ENCODE measurements at places on chromosomes 16 and 17. TPM values are rescaled to one million over a fixed set of nuclear protein-coding genes. Genes with fewer than 3 reads are reported as not detected.

DNA sequence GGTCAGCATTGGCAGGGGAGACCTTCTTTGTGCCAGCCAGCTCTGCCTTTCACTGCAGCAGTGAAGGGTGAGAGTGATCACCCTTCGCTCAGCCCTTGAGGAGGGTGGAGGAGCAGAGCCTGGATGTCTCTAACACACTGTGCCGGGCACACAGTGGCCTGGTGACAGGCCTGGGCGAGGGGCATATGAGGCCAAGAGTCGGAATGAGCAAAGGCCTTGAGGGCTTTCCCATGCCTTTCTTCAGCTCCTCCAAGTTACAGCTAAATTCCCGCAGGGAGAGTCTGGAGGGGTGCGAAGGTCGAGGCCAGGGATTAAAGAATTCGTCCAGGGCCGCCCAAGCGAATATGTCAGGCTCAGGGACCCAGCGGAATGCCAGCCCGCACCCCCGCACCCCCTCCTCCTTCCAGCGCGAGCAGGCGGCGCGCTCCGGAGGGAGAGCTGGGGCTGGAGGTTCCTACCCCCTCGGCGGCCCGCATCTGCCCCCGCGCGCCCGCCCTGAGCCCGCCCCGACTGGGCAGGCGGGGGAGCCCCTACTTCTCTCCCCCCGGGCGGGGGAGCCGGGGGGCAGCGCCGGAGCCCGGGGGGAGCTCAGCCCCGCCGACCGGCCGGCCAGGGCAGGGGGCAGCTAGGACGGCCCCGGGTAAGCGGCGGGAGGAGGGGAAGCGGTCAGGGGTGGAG is at the start of gene RASL10B:
TSS of gene RASL10B (plus strand) at position 401 of the 678 bp plus-strand sequence. CDS start 3,546 bp downstream, outside the sequence.
- H3K4me3 ChIP-seq: peak within 1 kb of the TSS; percentile 55
- H3K27me3 ChIP-seq: no peaks in the 10 kb centered on the region

- no peak overlapping the region for H3K4me3 ChIP-seq
- DNase-seq: no peak
- H3K27ac ChIP-seq: no peak overlapping the region
- peaks cover under 1% of the 10 kb centered on the region for H3K4me1 ChIP-seq
- H3K27me3 ChIP-seq: no peaks in the 10 kb centered on the region
Measured at GRCh38 chr17:73317513-73318426, 6.0 kb upstream of the CDC42EP4 start.

GRCh38 chr17:30170415-30170987 is 53.9 kb downstream of the NSRP1 start:
- H3K4me1 ChIP-seq: no peaks in the 10 kb centered on the region
- H3K4me3 ChIP-seq: no peak overlapping the region
- H3K27ac ChIP-seq: no peak overlapping the region
- peaks cover 19% of the 10 kb centered on the region for H3K36me3 ChIP-seq
- no peak for DNase-seq
- H3K27me3 ChIP-seq: no peaks in the 10 kb centered on the region

FOXN1 gene
- 0.35 TPM for total RNA-seq

TMEM204 gene
- total RNA-seq: 69.2 TPM

TNP2 gene
- not detected for total RNA-seq
